Mammary epithelial cell (primary cell): ENCODE measurements at places on chromosomes 3 and 15.
A peak's percentile ranks its signal among the peaks of the same experiment; 100 is the strongest.

DNA sequence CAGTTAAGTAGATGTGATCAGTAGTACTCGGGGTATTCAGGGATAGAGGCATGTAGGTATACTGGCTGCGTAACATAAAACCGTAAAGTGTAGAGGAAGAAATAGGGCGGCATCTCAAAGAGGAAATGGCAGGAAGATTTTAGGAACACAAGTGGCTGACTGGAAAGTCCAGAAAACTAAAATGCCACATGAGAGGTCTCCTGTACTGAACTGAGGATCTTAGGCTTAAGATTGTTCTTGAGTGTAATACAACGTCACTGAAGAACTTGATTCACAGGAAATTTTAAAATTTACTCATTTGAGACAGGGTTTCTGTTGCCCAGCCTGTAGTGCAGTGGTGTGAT, 2.3 kb upstream of the LMLN start:
- DNase-seq, result no peak

DNA sequence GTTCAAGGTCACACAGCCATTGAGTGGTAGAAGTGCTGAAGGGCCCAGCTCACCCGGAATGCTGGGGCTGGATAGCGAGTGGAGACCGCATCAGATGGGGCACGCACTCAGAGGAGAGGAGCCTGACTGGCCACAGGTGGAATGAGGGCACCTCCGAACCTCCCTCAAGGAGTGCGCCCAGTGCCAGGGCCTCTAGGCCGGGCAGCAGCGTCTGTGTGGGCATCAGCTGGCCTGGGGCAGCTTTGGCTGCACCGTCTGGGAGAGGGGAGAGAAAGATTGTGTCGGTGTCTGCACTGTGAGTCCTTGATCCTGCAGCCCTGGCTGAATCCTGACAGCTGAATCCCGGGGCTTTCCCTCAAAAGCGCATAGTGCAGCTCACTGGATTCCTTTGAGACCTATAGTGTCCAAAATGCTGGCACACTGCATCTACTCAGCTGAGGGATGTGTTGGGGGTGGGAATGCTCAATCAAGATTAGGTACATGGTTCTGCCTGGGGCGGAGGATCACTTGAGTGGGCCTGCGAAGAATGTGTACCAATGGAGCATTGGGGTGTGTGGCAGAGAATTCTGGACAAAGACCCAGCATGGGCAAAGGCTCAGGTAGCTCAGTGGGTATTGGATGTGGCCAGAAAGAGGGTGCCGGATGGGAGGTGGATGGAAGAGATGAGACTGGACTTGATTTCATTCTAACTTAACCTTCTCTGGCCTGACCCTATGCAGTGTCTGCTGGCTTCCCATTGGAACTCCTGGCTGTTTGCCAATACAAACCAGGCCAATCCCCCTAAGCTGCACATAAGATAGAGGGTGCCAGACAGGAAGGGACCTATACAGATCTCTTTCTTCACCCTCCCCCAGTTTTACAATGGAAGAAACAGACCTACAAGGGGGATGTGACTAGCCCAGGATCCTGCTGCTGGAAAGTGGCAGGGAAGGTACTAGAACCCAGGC, 950 bp downstream of the ANKDD1A start:
- no peak for DNase-seq

DNA sequence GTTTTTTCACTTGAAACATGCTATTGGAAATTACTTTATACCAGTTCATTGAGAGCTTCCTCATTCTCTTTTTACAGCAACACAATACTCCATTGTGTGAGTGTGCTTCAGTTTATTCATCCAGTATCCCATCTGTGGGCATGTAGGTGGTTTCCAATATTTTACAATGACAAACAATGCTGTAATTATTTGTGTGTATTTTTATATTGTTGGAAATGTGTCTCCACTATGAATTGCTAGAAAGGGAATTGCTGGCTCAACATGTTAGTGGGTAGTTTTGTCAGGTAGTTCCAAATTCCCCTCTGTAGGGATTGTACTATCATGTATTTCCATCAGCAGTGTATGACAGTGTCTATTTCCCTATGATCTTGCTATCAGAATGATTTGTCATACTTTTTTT, 65.8 kb upstream of the MAGI1 start:
- peak; percentile 80 for DNase-seq

DNA sequence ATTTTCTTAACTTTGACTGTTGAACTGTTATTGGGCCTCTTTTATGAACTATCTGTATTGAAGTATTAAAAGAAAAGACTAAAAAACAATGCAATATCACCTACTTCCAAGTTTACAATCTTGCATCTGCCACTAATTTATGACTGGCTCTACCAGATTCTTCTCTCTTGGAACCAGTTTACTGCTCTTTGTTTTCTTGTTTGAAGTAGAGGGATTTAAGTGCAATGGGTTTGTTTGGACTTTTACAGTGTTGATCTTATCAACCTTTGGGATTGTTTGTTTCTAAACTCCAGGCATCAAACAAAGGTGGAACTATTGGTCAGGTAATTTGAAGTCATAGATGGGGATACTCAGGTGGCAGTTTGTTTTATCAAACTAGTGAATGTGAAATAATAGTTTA, 43.0 kb upstream of the MEIS2 start:
- DNase-seq, result no peak

DNA sequence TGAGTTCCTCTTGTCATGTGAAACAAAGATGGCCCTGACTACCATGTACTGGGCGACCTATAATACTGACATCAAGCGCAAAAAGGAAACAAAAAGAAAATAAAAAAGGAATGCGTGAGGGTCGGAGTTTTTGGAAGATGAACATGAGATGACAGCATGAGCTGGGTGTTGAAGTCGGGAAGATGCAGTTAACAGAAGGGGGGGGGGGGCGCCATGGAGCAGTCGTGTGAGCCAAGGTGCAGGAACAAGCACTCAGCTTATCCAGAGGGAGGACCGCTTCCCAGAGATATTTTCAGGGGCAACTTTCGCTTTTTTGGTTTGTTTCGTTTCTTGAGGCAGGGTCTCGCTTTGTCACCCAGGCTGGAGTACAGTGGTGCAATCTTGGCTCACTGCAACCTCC, 110.2 kb downstream of the RORA start:
- no peak for DNase-seq

- no peak for DNase-seq
Observed at GRCh38 chr3:69209413-69209812, 87.0 kb upstream of the LMOD3 start.

- no peak for DNase-seq
Observed at GRCh38 chr15:79452244-79453051, 20.3 kb downstream of the MINAR1 start.

- DNase-seq, result no peak
Observed at GRCh38 chr3:183980403-183980802, 37.3 kb downstream of the ABCC5 start.

- peak; percentile 23 for DNase-seq
Observed at GRCh38 chr3:171838218-171838720, 4.9 kb upstream of the TMEM212 start.

DNA sequence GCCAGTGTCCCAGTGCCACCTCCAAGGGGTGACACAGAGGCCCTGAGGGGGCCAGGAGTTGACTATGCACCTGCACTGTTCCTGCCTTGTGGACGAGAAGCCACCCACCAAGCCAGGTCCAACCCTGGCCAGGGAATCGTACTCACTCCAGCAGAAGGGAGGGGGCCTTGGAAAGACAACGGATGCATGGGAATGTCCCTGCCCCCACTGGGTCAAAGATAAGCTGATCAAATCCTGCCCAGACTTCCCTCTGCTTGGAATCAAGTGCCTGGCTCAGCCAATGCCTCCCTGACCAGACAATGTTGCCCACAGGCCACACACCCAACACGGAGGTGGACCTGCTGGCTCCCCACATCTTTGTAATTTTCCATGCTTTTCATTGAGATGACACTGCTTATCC, 23.9 kb downstream of the CACNA2D2 start:
- DNase-seq, result no peak

DNA sequence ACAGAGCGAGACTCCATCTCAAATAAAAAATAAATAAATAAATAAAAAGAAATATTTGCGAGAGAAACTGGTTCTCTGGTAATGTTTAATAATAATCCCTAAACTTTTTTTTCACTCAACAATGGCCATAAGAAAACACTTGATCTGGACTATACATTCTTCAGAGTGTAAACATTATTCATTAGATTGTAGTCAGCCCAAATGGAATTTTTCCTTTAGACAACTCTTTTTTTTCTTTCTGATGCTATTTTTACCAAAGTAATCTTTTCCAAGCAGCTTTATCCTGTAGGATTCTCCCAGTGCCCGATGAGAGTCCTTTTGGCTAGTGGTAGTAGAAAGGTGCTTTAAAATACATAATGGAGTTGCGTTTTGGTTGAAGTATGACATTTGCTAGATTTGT, 90.4 kb downstream of the NEDD4 start:
- DNase-seq, result no peak

- DNase-seq, result peak; percentile 61
Observed at GRCh38 chr3:8851703-8852102, 82.3 kb upstream of the OXTR start.

DNA sequence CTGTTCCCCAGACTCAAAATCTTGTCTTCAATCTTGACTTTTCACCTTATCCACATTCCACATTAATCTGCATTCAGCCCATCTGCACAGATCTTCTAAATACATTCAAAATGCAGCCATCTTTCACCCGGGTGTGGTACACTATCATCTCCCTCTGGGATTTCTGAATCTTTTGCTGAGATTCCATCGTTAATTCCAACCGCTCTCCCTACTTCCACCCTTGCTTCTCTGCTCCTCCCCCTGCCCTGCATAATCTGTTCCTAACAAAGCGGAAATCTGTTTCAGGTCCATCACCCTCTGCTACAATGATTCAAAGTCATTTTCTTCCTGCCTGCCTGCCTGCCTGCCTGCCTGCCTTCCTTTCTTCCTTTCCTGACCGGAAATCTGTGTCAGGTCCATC, 7.9 kb upstream of the GOLGA8B start:
- DNase-seq, result no peak

DNA sequence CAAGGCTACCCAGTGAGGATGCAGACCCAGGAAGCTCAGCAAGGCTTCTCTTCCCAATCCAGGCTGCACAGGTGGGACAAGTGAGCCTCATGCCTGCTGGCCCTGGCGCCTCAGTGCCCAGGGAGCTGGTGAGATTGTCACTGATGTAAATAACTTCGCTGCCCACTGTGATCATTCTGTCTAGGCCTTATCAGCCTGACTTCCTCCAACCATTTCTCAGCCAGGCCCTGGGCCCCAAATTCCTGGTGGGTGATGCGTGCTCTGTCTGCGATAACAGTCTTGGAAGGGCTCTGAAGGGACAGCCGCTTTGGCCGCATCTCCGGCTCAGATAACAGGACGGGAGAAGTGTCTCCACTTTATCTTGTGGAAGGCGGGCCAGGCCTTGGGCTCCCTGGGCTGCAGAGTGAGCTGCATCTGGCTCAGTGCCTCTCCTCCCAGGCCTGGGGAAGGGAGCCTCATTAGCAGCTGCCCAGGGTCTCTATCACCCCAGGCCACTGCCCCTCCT, 2.2 kb upstream of the FBLN2 start:
- no peak for DNase-seq

- peak; percentile 70 for DNase-seq
Observed at GRCh38 chr3:158731938-158732855, at the start of gene RARRES1. TSS of gene RARRES1 (minus strand) at chr3:158732457. CDS start at chr3:158732415, 42 bp downstream.

DNA sequence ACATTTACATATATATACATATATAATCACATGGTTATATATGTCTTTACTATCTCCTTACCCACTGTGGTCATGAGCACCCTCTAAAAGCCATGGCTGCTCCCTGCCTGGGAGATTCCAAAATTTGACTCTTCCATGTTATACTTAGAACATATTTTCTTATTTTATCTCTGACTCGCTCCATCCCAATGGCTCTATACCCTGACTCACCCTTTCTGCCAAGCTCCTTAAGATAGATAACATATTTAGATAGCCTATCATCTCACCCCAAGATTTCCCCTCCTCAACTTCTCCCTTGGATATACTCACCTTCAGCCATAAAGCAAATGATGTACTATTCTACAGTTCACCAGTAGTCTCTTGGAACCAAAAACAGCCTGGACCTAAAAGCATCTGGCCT, 65.1 kb downstream of the CD200R1L start:
- peak; percentile 33 for DNase-seq

DNA sequence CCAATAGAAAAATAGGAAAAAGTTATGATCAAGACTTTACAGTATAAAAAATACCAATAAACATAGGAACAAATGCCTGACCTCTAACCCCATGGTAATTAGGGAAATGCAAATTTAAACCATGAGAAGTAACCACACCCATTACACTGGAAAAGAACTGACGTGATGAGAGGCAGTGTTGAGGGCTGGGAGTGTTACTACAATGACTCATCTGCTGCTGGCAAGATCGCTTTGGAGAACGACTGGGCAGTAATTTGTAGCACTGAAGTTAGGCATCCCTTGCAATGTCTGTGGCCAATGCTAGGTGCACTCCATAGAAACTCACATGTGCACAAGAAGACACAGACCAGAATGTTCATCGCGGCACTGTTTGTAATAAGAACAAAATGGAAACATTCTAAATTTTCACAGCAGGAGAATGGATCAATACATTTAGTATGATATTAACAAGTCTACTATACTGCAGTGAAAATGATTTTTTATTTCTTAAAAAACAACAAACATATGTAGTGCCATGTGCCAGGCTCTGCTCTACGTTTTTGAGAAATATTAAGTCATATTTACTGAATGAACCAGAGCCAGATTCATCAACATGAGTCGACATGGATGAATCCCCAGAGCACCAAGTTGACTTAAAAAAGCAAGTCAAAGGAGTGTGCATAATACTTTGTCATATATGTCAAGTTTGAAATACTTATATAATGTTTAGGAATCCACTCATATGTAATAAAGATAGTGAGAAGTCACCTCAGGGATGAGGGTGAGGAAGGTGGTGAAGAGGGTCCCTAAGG, 37.6 kb upstream of the EPHB3 start:
- peak; percentile 80 for DNase-seq

- DNase-seq, result no peak
Observed at GRCh38 chr3:131141770-131142169, 115.1 kb downstream of the NEK11 start.

GRCh38 chr3:104519068-104519467, 847.6 kb upstream of the ALCAM start:
- DNase-seq, result no peak

DNA sequence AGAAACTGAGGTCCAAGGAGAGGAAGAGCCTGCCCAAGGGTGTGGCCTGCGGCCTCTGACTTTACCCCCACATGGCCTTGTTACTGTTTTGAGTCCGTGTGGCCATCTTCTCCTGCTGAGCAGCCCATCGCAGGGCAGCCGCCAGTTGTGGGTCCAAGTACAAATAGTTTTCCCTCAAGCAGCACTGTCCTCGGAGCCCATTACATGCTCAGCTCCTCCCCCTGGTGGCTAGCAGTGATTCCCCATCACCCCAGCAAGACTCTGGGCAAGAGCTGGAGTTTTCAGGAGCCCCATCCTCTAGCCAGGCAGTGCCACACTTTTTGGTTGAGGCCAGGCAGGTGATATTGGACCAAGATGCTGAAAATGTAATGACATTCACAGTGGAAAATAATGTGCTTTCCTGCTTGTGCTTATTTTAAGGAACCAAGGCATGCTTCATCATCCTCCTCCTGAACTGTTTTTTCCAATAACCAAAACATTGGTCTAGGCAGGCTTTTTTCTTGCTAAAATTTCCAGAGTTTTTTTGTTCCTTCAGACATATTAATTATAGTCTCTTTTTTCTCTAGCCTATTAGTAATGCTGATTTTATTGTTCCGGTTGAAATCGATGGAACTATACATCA, 23.2 kb upstream of the VILL start:
- DNase-seq, result peak; percentile 45

GRCh38 chr3:127728417-127729015, 55.8 kb downstream of the ABTB1 start:
- DNase-seq, result no peak

GRCh38 chr3:122929188-122930062, 98.1 kb downstream of the SEMA5B start:
- peak; percentile 63 for DNase-seq
